ENCODE measurements at places on chromosomes 13 and 19.

- no peak for DNase-seq
Measured at GRCh38 chr13:58806401-58806800, 1174.9 kb downstream of the PCDH17 start.

- DNase-seq, result no peak
Measured at GRCh38 chr13:42119875-42120274, 71.4 kb downstream of the DGKH start.

DNA sequence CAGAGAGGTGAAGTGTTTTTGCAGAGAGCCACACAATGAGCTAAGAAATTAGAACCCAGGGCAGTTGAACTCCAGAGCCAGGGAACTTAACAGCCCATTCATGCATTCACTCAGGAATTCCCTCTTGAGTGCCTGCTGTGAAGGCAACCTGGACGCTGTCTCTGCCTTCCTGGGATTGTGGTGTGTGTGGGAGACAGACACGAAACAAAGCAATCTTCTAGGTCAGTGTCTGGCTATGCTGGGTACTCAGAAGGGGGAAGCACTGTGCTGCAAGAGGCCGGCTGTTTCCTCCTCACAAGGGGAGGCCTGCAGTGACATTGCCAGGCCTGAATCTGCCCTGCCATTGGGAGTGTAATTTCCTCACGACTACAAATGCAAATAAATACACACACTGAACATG lies 9.7 kb downstream of the BCKDHA start:
- DNase-seq, result no peak

GRCh38 chr13:22316494-22317025 lies 645.7 kb downstream of the FGF9 start:
- no peak for DNase-seq

- DNase-seq, result no peak
Measured at GRCh38 chr13:112059457-112060281, 7.3 kb upstream of the SOX1 start.

- no peak for DNase-seq
Measured at GRCh38 chr19:55483706-55484592, 1.0 kb upstream of the NAT14 start.

DNA sequence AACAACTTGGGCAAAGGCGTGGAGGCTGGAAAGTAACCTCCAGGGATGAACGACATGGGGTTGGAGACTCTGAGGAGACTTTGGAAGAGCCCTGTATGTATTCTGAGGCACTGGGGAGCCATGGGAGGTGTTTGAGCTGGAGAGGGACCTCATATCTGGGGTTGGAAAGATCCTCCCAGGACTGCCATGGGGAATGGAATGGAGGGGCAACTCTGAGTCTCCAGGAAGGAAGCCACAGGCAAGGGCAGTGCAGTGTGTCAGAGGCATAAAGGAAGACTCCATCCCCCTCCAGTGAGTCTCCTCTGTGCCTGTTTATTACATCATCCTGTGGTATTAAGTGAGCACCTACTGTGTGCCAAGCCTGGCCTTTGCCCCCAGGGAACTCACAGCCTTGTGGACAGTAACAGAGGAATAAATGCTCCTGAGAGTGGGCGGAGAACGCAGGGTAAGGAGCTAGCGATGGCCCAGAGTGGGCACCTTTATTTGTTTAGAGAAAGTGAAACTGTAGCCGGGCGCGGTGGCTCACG lies 7.7 kb downstream of the PEAK3 start:
- DNase-seq, result no peak

DNA sequence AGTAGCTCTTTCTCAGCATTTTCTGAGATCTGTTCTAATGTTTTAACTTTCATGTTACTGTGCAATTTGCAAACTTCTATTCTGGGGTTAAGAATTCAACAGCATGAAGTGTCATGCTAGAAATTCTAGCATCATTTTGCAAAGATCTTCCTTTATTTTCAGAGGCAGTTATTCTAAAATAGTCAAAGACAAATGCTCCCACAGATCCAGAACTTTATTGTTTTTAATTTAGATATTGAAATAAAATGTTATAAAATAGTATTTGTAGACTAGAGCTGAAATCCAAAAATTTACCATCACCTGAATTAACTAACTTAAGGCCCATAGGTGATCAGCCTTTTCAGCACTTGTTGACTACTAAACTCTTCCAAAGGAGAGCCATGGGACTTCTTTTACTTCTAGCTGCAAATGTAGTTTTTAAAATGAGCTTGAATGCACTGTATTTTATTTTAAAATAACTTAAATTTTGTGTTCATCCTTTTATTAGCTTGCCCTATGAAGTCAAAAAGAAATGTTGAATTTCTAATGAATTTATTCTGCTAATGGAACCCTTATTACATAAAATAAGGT lies 3.2 kb downstream of the MAB21L1 start:
- DNase-seq, result no peak

DNA sequence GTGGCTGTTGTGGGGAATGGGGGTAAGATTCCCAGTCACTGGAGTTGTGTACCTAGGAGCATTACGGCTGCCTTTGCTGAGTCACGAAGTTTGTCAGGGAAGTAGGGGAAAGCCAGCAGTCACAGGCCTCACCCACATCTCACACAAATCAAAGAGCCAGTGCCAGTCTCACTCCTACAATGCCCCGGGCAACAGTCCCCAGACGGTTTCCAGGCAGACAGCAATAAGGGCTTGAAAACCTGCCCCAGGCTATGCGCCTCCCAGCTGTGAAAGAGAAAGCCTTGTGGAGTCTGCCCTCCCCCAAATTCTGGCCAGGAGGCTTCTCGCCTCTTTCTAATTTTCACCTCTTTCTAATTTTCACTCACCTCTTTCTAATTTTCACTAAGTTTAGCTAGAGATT lies 142.3 kb upstream of the EDNRB start:
- no peak for DNase-seq

DNA sequence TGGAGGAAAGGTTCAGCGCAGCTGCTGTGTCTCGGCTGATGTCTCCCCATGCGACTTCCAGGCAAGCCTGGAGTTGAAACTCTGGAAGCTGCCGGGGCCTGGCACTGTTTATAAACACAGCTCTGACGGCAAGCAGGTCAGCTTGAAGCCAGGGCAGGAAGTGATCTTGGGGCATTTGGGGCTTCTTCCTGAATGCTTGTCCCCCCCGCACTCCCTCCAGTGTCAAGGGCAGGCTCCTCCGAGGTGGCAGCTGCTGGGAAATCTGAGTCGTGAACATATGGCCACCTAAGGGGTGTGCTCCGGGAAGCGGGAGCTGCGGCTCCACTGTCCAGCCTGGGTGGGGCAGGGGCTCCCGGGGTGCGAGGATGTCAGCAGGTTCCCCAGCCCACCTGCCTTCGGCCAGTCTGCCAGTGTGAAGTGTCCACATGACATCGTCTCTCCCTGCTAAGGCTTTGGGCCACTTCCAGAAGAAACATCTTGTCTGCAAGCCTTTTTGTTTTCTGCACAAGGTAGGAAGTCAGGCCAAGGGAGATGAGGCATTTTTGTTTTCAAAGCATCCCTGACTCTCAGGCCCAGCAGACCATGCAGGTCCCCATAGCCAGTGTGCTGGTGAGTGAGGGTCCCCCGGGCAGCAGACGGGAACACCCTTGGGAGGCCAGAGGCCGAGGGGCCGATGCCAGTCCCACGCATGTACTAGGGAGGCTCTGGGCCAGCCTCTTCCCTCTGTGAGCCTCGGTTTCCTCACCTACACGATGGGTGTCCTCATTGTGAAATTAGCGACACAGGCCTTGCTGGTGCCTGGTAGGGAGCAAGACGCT lies 2.7 kb downstream of the PIAS4 start:
- DNase-seq, result no peak

- DNase-seq, result no peak
Measured at GRCh38 chr13:98664510-98664909, 87.6 kb upstream of the STK24 start.

DNA sequence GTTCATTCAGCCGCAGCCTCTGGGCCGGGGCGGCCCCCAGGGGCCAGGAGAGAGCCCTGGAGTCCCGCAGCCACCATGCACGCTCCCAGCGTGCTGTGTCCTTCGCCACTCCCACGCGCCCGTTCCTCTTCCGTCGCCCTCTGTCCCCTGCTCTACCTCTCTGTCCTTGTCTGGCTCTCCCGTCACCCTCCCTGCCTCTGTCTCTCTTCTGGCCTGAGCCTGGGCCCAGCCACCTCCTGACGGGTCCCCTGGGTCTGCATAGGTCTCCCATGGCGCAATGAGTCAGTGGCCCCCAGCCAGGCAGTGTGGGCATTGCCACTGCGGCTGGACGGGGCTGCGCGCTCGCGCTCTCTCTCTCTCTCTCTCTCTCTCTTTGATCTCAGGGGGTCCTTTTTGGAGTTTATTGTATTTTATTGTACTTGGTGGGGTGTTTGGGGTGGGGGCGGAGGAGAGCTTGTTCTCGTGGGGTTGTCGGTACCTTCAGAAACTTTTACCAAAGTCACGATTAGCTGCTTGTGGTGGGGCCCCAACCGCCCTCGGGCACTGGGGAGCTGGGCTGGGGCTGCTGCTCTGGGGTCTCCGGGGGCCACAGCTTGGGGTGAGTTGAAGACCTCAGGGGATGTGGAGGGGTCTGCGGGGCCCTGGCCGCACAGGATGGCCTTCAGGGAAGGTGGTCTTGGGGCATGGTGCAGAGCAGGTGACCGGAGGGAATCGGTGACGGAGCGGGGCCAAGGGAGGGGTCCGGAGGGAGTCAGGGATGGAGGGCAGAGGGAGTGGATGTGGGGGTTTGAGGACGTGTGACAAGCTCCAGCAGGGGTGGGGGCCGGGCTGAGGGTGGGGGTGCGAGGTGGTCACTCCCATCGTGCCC lies 1.7 kb upstream of the TGFBR3L start:
- no peak for DNase-seq

DNA sequence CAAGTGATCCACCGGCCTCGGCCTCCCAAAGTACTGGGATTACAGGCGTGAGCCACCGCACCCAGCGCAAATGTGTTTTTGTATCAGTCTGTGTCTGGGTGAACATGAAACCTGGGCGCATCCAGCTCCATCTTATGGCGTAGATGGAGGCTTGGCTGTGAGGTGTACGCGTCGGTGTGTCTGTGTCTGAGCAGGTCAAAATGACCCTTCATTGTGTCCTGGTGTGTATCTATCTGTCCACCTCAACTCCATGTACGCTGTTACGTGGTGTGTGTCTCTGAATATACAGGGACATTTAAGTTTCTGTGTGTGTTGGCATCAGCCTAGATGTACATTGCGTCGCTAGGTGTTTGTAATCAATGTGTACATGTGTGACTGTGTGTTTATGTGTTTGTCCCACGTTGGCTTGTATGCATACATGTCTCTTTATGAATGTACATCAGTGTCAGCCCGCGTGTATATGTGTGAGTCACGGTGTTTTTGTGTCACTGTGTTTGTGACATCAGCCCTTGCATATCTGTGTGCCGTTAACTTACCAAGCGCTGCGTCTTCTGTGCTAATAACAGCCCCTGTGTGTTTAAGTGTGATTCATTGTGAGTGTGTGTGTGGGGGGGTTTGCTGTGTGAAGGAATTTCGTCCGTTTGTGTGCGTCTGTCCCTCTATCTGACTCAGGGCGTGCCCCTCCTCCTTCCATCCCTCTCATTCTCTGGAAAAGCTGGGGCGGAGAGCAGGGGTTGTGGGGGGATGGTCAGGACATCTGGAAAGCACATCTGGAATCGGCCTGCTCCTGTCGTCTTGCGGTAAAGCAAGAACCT lies 6.4 kb downstream of the AXL start:
- peak; percentile 83 for DNase-seq

DNA sequence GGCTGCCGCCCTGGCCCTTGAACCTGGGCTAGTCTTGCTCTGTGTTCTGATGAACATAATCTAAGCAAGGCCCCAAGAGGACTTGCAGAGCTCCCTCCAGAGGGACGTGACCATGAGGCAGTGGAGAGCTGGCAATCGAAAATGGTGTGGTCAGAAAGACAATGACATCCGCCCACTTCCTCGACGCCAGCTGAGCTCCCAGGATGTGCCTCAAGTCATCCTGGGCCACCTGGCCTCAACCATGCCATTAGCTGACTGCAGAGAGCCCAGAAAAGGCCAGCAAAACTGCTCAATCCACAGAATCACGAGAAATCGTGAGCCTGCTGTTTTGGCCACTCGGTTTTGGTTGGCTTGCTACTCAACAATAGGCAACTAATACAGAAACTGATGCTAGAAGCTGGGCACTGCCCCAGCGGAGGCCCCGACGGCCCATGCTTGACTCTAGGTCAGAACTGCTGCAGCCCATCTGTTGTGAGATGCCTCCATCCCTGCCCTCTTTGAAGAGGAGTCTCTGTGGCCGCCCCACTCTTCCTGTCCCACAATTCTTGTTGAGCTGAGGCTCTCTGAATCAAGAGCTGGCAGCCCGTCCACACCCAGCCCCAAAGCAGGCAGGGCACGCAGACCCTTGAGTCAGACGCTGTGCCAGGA lies 53.3 kb downstream of the STK24 start:
- no peak for DNase-seq

GRCh38 chr19:41784743-41785142 lies 11.6 kb upstream of the CEACAM3 start:
- DNase-seq, result no peak

GRCh38 chr13:59398127-59398526 lies 765.6 kb downstream of the DIAPH3 start:
- DNase-seq, result no peak

GRCh38 chr13:103188713-103189326 lies 122.6 kb upstream of the SLC10A2 start:
- DNase-seq, result no peak

DNA sequence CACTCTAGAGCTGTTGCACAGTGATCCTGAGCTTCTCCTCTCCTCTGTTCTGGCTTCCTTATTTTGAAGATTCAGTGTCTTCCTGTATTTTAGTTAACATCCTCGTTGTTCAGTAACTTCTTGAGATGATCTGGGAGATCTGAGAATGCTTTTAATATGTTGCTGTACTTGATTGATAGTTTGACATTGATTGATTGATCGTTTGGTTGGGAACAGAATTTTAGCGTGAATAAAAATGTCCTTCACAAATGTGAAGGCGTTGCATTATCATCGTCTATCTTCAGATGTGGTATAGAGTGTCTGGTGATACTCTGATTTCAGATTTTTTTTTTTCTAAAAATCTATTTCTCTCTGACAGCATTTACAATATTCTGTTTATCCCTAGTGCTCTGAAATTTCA lies 80.1 kb upstream of the KLF12 start:
- DNase-seq, result no peak

DNA sequence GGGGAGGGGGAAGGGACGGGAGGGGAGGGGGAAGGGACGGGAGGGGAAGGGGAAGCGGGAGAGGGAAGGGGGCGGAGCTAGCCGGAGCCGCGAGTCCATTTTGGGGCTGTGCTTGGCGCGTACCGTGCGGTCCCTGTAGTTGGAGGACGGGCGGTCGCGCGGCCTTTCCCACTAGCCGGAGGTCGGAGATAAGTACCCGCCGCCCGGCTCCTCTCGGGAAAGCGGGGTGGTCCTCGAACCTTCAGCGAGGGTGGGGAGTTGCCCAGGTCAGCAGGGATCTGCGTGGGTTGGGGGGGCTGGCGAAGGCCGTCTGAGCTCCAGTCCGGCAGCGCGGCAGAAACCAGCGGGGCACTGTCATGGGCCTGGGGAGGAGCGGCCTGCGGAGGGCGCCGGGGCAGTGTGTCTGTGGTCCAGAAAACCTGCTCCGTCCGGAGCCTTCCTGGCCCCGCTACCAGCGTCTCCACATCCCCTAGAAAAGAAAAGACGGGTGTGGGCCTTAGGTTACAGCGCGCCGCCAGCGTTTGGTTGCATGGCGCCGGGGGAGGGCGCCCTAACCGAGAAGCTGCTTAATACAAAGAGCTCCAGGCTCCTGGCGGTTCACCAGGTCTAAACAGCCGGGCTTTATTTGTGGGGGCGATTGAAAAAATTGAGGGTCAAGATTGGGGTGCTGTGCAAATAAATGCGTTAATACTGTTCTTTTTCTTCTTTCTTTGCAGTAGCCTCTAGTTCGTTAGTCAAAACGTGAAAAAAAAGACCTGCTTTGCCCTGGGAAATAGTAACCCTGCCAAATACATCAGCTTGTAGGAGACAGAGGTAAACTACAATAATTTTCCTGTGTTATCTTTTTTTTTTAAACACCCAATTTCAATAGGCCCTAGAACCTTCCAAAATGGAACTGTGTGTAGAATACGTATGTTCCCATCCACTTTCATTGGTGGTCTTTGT lies at the start of gene TRIM13:
TRIM13 (plus strand) TSS at position 92 of the 945 bp plus-strand sequence. CDS start 14,899 bp downstream, outside the sequence.
- peak; percentile 50 for DNase-seq
